ENCODE measurements at places on chromosomes 7 and 10. TPM values are rescaled to one million over a fixed set of nuclear protein-coding genes. Genes with fewer than 3 reads are reported as not detected.

Gene AGMO
- 1.1 TPM for total RNA-seq

Gene PRR15
- total RNA-seq: 4.0 TPM

Gene CRHR2
- total RNA-seq: 0.06 TPM

Gene UBE3C
- total RNA-seq: 67.4 TPM

Gene NODAL
- not detected for total RNA-seq

Gene ANKRD2
- 7.3 TPM for total RNA-seq
